Peyer's patch (tissue), 4 donors: ENCODE measurements at places on chromosomes 12 and 14.

- DNase-seq, result no peak
Observed at GRCh38 chr12:116206828-116207227, 70.7 kb downstream of the MED13L start.

DNA sequence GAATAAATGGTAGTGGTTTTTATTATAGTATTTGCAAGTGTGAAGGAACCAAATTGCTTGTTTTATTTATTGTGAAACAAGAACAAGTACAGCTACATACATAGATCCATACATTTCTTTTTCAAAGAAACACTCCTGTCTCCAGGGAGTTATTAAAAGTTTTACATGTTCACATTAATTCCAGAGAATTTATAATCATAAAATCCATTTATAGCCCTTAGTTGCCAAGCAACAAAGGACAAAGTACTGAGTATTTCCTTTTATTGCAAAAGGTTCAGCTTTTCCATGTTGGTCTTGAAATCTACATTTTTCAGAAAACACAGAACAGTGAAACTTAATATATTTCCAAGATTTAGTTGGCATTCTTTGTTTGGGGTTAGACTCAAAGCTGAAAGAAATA is 9.5 kb downstream of the MYRFL start:
- no peak for DNase-seq

DNA sequence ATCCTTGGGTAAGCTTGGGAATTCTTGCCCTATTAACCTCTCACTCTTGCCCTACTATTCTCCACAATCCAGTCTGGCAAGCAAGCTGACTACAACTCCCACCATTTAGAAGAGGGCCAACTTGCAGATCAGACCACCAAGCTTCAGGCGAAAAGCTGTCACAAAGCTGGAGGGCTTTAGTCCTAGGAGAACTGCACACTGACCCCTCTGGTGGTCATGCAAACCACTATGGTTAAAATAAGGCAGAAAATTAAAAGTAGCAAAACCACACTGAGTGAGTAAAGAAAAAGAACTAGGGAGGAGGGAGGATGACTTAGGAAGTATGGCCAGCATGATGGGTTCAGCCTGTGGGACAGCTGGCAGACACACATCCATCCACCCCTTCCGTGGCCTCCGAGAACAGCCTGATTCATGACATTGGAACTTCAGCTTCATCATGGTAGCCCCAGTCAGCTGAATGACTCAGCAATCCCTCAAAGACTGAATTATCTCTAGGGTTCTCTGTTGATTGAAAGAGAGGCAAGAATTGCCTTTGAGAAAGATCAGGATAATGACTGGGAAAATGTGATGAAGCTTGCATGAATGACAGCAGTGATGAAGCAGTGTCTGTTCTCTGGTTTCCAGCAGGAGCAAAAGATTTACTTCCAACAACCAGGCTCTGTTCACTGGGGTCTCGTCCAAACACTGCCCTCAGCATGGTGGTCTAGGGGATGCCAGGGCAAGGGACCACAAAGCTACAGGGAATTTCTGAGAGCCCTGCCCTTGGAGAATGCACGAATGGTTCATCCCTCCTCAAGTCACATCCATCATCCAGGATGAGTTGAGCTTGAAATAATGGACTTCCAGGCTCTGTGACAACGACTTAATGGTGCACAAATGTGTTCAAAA is 24.4 kb downstream of the PITPNM2 start:
- no peak for DNase-seq

DNA sequence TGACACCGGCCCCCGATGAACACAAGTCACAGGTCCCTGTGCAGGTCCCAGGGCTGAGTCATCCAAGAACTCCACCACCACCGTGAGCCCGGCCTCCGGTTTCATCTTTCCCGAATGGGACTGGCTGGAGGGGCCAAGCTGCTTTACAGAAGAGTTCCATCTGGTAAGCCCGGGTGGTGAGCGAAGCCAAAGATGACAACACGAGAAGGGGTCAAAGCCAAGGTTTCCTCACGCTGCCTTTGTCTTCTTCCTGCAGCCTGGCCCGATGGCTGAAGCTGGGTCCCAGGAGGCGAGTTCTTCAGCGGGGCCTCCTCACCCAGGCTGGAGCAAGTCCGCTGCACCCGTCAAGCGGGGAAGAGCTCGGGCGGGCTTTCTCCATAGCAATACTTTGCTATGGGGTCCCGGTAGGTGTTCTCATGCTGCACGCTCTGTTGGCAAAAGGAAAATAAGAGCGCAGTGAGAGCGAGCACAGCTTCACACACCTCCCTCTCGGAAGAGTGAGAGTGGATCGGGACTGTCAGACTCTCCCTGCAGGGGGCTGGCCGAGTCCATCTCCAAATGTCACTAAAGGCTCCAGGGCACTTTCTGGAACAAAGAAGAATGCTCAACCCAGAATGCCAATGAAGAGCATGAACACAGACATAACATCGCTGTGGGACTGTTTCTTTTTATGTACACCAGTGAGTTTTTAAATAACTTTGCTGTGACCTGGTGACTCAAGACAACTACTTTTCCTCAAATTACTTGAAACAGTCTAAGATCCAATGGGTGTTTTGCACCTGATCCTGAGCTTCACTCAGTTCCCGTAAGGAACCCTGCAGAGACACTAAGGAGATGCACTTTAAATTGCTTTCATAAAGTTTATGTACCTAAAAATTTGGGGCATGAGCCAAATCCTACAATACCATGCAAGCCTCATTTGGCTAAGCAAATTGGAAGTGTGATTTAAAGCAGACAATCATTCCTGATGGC is 20.1 kb downstream of the SPRING1 start:
- no peak for DNase-seq

GRCh38 chr14:81314443-81315175 is 85.5 kb downstream of the STON2 start:
- no peak for DNase-seq

DNA sequence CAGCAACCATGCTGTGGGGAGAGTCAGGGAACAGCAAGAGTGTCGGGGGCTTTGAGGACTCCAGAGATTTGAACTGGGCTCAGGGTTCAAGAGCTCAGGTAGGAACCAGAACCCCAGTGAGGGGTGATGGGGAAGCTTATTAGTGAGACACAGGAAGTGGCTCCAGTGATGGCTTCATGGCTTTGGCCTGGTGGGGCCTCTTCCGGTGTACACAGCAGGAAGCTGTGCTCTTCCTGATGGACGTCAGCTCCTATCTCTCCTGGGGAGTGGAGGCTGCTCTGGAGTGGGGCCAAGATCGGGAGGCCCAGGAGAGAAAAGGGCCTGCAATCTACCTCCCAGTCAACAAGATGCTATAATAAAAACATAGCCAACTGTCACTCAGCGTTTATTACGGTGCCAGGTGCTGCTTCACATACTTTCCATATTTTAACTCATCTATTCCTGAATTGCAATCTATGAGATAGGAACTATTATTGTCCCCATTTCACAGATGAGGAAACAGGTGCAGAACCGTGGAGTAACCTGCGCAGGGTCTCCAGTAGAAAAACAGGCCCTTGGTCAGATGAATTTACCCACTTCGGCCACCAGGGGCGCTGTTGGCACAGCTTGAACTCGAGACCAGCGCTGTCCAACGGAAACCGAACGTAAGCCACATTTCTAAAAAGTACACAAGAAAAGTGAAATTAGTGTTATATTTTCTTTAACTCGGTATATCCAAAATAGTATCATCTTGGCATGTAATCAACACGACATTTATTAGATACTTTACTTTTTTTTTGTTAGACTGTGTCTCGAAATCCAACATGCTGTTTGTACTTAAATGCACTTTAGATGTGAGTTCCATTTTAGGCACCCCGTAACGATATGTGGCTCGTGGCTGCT is 63.6 kb upstream of the DLK1 start:
- DNase-seq, result peak; percentile 82

GRCh38 chr14:73231981-73232851 is 5.1 kb upstream of the PAPLN start:
- no peak for DNase-seq

DNA sequence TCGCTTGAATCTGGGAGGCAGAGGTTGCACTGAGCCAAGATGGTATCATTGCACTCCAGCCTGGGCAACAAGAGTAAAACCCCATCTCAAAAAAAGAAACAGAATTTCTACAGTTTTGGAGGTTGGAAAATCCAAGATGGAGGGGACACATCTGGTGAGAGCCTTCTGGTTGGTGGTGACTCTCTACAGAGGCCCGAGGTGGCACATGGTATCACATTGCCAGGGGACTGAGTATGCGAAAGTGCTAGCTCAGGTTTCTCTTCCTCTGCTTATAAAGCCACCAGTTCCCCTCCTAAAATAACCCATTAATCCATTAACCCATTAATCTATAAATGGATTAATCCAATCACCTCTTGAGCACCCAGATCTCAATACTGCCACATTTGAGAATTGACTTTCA is 70.8 kb upstream of the DACT1 start:
- DNase-seq, result no peak

DNA sequence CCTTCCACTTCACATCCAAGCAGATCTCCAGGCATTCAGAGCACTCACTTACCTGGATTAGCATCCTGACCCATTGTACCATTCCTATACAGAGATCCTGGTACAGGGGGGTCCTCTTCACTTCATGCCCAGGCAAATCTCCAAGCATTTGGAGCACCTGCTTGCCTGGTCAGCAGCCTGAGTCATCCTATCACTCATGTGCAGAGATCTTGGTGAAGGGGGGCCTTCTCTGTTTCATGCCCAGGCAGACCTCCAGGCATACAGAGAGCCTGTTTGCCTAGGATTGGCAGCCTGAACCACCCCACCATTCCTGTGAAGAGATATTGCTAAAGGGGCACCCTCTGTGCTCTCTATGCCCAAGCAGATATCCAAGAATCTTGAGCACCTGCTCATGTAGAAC is 111.1 kb upstream of the CCDC175 start:
- no peak for DNase-seq

GRCh38 chr12:113467502-113468364 is 3.9 kb downstream of the LHX5 start:
- DNase-seq, result no peak

GRCh38 chr12:98645572-98646067 is 530 bp downstream of the APAF1 start:
- DNase-seq, result peak; percentile 61

- DNase-seq, result no peak
Observed at GRCh38 chr14:96031691-96032090, 7.5 kb upstream of the C14orf132 start.

GRCh38 chr12:27841392-27841882 is 61.4 kb upstream of the MANSC4 start:
- no peak for DNase-seq

- no peak for DNase-seq
Observed at GRCh38 chr14:60803871-60804270, 69.3 kb downstream of the MNAT1 start.

DNA sequence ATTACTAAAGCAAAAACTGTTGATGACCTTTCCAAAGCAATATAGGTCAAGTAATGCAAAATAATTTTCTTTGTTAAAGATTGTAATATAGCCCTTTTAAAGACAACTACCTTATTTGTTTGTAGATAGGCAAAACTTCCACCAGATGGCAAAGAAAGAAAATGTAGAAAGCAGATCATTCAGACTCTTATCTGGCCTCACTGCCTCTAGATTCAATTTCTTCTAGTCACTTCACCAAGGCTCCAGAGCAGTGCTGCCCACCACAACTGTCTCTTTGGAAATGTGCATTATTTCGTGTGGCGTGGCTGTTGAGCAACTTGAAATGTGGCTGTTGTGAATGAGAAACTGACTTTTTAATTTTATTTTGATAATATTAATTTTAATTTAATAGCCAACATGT is 127.1 kb downstream of the ITPR2 start:
- no peak for DNase-seq

DNA sequence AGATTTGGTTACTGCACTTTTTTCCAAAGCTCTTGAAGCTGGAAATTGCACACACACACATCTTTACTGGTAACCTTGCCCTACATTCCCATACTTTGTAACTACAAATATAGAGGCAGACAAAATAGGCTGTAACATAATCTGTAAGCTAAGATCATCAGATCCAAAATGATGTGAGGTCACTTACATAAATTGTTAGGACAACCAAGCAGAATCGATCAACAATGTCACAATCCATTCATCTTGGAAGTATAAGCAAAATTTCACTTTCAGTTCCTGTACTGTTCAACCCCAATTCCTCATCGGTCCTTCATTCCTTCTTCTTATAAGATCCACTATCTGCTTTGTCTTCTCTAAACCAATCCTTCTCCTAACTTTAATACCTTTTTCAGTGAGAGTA is 72.6 kb downstream of the EPS8 start:
- DNase-seq, result no peak

GRCh38 chr12:101782273-101782731 is 43.0 kb upstream of the SYCP3 start:
- DNase-seq, result no peak

- DNase-seq, result no peak
Observed at GRCh38 chr14:53218161-53218560, 65.0 kb upstream of the DDHD1 start.

DNA sequence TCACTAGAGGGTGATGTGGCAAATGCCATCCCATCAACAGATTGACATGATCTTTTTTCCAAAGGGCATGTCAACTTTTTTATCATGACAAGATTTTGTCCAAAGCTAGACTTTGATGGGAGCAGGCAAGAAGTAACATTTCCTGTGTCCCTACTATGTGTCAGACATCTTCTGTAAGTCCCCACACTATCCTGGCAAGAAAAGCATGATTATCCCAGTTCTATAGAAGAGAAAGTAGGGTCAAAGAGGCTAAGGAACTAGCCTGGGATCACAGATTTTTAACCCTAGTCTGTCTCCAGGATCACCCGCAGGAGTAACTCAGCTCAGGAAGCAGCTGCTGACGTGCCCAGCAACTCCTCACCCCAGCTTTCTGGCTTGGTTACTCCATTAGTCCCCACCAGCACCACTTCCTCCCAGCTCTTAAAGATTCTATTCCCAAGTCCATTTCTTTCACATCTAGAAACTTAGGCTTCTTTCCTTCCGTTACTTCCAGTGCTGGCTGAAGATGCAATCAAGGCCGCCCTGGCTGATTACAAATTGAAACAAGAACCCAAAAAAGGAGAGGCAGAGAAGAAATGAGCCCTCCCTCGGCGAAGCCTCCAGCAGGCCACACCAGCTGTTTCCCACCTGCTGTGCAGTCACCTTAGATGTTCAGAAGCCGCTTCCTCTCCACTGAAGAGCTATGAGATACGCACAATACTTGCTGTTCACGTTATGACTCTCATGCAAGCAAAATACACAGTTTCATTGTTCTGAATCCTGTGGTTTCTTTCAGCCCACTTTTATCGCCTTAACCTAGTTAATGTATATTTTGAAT is 6.2 kb downstream of the ISCU start:
- no peak for DNase-seq

- no peak for DNase-seq
Observed at GRCh38 chr12:72738811-72739210, 466.6 kb downstream of the TRHDE start.

DNA sequence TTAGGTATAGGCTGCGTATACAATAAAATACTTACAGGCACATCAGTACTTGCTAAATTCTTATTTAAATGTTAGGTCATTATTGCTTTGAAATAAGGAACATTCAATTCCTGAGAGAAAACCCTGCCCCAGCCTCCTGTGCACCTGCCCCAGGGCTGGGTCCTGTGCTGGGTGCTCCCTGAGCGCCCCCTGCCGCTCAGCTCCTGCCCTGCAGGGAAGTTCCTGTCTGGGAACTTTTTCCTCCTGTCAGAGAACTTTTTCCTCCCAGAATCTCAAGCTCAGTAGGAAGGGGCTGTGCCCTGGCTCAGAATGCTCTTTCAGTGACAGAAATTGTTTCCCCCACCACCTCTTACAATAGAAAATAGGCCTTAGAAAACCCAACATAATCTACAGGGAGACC is 751.1 kb downstream of the TMEM121 start:
- no peak for DNase-seq

- DNase-seq, result no peak
Observed at GRCh38 chr12:64181430-64182291, 40.4 kb downstream of the KICS2 start.

GRCh38 chr12:98388126-98388525 is 127.3 kb upstream of the TMPO start:
- DNase-seq, result no peak
